Neural crest cell (in vitro differentiated cells): ENCODE measurements at places on chromosomes 7 and 10.

DNA sequence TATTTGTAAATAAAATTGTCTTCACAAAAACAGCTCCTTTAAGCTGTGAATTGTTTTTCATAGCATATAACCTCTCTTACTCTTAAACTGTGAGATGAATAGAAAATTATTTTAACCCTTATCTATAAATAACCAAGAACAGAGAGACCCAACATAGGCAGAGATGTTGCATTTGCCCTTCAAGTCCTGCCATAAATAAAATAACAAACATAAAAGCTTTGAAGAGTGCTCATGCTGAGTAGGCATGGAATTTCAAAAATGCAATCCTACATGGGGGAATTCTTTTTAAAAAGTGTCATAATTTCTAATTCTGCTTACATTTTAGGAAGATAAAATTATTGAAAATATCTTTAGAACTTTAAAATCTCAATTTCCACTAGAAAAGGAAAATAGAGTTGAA is 124.1 kb upstream of the FERD3L start:
- no peak for DNase-seq

DNA sequence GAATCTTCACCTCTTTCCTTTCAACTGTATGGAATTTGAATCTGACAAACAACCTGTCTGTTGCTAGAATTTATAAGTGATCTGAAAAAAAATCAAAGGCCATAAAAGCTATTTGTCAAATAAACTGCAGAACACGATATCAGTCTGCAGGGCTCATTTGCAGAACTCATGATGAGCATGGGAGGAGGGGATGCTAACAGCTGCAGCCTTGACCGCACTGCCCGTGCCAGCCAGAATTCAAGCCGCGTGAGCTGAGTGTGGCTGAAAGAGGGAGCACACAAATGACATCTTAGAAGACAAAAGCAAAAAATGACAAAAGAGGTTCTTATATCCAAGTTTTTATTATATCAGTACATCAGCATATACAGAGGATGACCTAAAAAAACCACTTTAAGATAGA is 15.7 kb downstream of the LRRTM3 start:
- no peak for DNase-seq

DNA sequence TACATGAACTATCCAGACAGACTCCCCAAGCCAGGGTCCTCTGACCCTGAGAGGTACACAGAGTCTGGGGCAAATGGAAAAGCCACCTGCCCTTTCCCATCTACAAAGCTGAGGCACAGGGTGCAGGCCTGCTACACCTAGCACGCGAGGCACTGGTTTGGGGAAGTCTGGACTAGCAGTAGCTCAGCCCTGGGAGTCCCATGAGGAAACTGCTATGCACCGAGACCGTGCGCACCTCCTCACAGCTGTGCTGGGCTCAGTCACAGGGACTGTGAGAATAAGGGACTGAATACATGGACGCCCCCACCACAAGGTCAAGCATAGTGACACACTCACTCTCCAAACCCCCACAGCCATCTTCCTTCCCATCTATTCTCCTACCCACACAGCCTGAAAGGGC is 8.2 kb downstream of the MAT1A start:
- DNase-seq, result no peak

- no peak for DNase-seq
Measured at GRCh38 chr7:12323415-12323814, 80.2 kb downstream of the VWDE start.

DNA sequence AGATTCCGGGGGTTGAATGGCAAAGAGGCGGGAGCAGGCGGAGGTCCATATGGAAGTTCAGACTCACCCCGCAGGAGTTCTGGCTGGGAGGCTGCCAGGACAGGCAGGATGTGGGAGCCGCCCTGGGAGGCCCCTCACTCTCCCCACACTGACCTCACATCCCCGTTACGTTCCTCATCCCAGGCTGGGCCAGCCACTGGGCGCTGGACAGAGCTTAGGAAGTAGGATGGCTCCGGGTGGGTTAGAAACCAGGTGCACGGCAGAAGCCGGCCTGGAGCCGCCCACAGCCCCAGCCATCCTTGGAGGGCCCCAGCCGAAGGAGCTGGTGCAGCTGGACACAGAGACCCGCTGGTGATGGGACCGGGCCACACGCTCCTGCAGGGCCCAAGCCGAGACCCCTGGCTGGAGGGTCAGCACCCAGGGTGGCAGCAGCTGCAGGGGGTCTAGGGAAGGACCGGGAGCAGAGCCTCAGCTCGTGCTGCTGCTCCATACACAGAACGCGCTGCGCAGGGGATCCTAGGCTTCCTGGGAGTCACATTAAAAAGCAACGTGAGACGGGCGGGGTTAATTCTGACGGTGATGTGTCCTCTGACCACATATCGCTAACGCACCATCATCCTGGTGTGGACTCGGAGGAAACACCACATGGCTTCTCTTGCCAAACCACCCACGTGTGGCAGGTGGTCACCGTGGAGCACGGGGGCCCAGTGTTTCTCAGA is 98.6 kb upstream of the DIP2C start:
- no peak for DNase-seq

- DNase-seq, result no peak
Measured at GRCh38 chr10:110682348-110682747, 38.2 kb downstream of the RBM20 start.

- DNase-seq, result no peak
Measured at GRCh38 chr7:107678110-107678753, 17.6 kb downstream of the SLC26A4 start.

GRCh38 chr7:157139810-157140510 is 1.2 kb downstream of the UBE3C start:
- no peak for DNase-seq

DNA sequence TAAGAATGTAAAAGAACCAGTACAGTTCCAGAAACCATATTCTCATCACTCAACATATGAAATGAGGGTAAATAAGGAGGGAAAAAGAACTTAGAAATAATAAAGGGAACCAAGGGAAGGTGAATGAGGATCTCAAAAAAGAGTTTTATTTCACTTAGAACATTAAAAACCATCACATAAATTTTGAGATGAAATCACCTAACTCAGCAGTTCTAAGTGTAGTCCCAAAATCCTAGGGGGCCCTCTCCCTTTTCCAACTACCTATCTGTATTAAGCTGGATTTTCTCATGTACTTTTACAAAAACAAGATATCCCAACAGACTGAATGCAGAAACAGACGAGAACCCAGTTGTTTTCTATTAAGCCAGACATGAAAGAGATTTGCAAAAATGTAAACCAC is 3.2 kb downstream of the ZCWPW1 start:
- DNase-seq, result no peak
